ENCODE measurements at places on chromosomes 2 and 18.

GRCh38 chr2:45709137-45709536, 57.7 kb downstream of the PRKCE start:
- no peak for DNase-seq

GRCh38 chr2:107028661-107029060, 142.7 kb upstream of the ST6GAL2 start:
- no peak for DNase-seq

- no peak for DNase-seq
Measured at GRCh38 chr2:73700131-73700611, 37.0 kb downstream of the TPRKB start.

- DNase-seq, result no peak
Measured at GRCh38 chr18:55003695-55004094, 44.4 kb upstream of the CCDC68 start.

DNA sequence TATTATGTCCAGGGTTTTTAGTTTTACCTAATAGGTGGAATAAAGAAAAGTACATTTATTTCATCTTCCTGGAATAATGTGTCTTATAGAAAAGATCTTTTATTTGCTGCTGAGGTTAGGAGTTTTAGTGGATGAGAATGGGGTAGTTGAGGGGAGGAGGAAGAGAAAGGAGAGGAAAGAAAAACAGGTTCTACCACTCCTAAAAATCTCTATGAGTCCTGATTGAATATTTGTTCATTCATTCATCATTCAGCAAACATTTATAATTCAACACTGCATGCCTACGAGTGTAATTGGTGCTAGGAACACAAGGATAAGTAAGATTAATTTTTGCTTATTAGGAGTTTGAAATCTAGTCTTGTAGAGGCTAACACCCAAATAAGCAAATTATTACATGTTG, 45.2 kb upstream of the SLC4A10 start:
- DNase-seq, result no peak

- DNase-seq, result no peak
Measured at GRCh38 chr18:79798999-79799370, 1.2 kb downstream of the KCNG2 start.

DNA sequence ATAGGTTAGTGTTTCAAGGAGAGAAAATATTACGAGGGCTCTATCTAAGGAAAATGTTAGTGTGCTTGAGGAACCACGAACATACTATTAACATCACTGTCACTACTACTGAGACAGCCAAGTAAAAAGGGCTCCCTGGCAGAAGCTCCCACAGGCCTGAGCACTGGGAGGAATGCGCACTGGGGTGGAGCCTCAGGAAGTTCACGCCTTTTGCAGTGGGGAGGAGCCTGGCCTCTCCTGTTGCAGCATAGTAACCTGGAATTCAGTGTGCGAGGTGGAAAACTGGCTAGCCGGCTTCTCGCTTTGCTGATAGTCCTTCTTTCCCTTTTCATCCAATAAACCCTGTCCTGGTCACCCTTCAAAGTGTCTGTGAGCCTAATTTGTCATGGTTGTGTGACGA, 250.3 kb downstream of the ERBB4 start:
- no peak for DNase-seq

DNA sequence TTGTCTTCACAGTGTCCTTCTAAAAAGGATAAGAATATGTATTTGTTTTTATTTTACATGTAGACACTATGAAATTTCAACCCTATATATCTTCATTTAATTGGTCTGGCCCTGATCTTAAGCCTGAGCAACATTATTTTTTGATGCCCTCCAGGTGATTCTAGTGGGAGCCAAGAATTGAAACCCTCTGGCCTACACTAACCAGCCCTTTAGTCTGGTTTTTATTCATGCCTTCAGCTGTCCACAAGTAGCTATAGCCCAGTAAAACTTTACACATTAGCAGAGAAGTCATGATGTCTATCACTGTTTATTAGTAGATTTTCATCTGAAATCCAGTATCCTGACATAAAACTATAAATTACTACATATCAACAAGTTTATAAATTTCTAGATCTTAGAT, 52.7 kb upstream of the UBXN4 start:
- no peak for DNase-seq

- DNase-seq, result no peak
Measured at GRCh38 chr18:13439461-13439860, 220.9 kb downstream of the LDLRAD4 start.

- DNase-seq, result no peak
Measured at GRCh38 chr2:133120310-133120709, 448.0 kb downstream of the NCKAP5 start.

GRCh38 chr2:4882421-4882820, 809.8 kb upstream of the SOX11 start:
- DNase-seq, result no peak

DNA sequence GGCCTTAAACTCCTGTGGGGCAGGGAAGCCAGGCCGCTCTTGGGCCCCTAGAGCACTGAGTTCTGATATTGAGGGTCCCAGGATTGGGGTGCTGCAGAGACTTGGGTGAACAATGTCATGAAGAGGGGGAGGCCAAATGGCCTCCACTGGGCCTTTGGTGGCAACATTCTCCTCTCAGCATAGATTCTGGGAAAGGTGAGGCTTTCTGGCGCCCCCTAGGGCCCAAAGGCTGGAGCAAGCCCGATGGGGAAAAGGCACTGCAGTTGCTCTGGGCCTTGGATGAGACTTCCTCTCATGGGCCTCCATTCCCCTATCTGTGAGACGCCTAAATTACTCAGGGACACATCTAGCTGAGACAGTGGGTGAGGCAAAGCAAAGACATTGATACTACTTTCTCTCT, 84.8 kb downstream of the ACAA2 start:
- peak; percentile 64 for DNase-seq

DNA sequence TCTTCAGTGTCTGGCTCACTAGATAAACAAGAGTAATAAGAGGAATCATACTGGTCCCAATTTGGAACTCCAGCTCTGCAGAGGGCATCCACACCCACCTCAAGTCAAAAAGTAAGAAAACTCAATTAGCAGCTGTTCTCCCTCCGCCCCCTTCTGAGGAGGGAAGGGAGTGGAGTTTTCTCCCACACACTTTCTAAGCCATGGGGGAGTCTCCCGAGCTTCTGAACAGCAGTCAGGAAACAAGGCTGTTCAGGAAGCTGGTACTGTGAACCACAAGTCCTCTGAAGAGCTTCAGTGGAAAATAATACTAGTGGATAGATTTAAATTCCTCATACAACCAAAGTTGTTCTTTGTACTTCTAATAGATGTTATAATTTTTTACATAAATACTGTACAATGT, 32.9 kb upstream of the SPTBN1 start:
- DNase-seq, result no peak

GRCh38 chr2:128368437-128369107, 49.9 kb upstream of the HS6ST1 start:
- DNase-seq, result no peak

DNA sequence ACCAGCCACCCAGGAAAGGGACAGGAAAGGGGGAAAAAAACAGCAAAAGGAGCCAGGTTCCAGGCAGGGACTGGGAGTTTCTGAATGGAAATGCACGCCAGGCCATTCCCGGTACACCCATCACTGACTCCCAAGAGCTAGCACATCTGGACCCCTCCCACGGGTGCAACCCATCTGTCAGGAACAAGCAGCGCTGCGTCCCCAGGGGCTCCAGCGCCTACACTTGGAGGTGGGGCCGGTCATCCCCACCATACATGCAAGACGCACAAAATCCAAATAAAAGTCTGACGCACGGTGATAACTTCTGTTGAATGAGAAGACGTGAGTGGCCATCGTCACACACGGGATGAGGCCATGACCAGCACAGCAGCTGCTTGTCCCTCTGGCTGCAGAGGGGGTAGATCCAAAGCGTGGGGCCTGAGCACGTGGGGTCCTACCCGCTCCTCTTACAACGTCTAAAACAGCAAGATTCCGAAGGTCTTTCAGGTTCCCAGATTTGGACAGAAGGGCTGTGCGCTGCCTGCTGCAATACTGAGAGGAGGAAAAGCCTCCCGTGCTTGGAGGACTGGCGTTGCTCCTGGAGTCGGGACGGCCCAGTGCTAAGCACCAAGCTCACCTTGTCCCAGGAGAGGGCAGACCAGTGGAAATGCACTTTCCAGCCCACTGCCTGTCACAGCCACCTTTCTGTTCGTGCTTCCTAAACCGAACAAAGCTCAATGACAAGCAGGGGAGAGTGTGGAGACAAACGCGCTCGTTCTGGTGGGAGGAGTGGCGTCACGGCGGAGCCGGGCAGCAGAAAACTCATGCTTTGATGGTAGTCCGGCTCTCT, 68.9 kb downstream of the NDUFA10 start:
- DNase-seq, result no peak

- peak; percentile 38 for DNase-seq
Measured at GRCh38 chr2:189698020-189698887, 23.8 kb downstream of the ANKAR start.

DNA sequence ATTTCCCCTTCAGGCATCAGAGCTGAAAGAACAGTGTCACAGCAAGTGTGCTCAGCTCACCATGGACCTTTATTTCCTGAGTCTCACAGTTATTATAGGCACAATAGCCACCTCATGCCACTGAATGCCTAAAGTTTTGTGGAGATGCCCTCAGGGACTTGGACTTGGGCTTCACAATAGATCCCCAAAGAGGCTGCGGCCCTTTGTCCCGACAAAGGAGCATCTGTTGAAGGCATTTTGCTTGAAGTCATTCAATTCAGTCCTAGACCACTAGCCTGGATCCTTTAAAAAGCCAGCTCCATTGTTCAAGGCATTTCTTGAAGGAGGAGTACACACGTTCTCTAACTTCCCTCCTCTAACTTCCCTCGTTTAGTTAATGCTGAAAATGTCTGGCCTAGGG, 125.4 kb downstream of the DCC start:
- no peak for DNase-seq

DNA sequence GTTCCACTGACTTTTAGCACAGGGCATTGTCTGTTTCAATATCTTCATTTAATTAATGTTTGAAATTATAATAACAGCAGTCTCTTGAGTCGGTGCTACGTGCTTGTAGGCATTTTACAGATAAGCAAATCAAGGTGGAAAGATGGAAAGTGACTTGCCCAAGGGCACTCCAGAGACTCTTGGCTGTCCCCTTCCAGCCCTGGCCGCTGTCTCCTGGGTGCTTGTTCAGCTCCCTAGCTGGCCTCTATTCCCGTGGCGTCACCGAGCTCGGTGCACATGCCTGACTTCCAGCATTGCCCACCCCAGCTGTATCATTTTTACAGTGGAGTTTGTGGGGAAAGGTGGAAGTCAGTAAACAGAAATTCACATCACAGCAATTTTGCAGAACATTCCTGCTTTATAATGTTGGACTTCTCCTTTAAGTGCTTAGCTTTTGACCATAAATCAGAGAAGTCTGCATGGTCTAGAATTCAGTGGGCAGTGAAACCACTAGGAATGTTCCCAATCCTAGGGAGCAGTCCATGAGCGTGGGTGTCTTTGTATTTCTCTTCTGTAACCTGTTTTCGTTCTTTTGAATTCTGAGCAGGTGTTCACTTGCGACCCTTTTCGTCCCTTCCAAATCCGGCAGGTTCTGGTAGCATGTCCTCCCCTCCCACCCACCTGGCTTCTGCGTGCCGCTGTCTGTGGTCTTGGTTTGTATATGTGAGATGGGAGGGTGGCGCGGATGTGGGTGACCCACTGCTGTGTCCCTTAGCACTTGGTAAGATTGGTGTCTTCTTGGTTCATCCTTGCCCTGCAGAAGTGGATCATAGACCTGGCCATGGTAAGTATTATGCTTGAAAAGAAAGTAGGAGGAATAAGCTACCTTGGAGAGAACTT, 8.4 kb downstream of the SLC66A3 start:
- no peak for DNase-seq

- DNase-seq, result no peak
Measured at GRCh38 chr2:86065512-86065911, 40.2 kb downstream of the POLR1A start.

- DNase-seq, result peak; percentile 5
Measured at GRCh38 chr2:224837558-224837957, 121.4 kb upstream of the CCDC195 start.

DNA sequence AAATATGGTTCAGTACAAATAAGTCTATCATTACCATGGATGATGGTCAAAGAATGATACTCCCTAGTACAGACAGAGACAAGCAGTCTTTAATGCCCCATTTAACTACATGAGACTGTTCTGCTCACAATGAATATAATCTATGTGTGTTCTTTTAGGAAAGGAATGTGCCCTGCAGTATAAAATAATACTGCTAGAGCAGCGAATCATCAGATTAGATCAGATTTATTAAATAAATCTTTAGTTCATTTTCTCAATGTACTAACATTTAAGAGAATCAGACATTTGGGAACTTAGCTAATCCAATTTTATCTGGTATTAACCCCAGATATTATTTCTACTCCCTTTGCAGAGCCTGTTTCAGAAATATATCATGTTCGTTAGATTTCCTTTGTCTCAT, 272.0 kb upstream of the GCFC2 start:
- no peak for DNase-seq

DNA sequence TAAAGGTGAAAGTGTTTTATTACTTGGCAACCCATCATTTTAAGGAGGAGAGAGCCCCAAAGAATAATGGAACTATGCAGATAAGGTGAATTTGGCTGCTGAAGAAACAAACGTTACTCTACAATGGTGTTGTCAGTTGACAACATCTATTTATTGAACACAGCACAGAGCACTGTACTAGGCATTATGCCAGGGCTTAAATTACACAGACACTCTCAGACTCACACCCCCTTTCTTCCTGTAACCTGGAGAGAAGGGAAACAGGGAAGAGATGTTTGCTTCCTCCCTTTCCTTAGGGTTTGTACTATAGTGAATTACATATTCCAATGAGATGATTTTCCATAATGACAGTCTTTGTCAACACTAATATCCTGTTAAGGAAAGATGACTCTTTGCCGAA, 94.0 kb upstream of the ATP5MC3 start:
- DNase-seq, result no peak

DNA sequence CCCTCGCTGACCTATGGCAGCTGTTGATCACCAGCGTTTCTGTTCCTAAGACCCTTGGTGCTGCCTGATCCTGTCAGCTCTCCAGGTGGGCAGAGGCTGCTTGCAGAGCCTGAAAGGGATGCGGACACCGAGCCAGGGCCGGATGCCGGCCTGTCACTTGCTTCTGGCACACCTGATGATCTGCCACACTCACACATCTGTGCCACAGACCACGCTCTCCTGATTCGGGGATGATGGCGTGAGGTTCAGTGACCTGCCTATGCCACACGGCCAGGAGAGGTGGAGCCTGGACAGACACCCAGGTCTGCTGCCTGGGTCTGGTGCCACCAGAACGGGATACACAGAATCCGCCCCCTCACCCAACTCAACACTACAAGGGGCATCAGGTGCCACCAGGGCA, 129.4 kb upstream of the GLI2 start:
- no peak for DNase-seq

GRCh38 chr2:116747103-116747502, 1067.4 kb upstream of the DDX18 start:
- DNase-seq, result no peak

- DNase-seq, result peak; percentile 5
Measured at GRCh38 chr2:165563468-165564225, 94.1 kb downstream of the CSRNP3 start.

GRCh38 chr2:60532421-60532820, 21.0 kb downstream of the BCL11A start:
- DNase-seq, result no peak

GRCh38 chr2:43507137-43507536, 88.7 kb downstream of the THADA start:
- no peak for DNase-seq

Data from activated CD4-positive, alpha-beta T cell treated with anti-CD3 and anti-CD28 coated beads, Interleukin-2, Interleukin-6, amounts not matched to agents 100 ng/mL and 50 ng/mL, durations not matched to agents 16 hours and 8 hours (primary cell).